ENCODE measurements at places on chromosomes 6 and 20.

- no peak for DNase-seq
These were observed 150.8 kb downstream of the CDC5L start for GRCh38 chr6:44538131-44538806.

DNA sequence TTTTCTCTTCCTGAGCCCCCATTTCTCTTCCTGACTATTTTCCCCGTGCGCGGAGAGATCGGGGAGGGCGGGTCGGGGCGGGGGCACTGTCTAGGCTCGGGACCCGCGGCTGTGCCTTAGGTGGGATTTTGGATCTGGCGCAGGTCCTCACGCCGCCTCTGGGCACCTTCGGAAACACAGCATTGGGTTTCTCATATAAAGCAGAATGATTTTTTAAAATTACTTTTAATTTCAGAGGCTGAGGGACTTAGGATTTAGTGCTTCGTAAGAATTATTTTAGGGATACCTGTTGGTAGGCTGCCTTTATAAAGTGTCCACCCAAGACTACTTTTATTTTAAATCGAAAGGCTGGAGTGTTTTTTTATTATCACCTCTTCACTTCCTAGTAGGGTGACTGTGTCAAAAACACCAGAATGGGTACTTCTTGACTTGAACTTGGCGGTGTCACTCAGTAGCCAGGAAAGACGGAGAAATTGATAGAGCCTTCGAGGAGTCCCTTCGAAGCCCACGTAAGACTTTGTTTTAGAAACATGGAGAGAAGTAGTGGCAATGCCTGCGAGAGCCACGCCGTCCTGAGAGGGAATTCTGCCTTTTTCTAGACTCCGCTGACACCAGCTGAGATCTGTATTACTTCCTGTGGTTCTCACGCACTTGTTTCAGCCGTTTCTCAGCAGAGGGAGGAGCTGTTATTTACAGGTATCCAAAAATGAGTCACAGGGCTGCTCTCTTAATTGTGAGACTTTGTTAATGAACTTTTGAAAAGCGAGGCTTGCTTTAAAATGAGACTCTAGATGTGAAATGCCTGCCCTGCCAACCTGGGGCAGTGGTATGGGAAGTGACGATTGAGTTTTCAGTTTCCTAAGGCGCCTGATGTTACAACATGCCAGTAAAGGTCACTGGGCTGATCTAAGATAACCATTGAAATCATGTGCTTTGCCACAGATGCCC, 667 bp downstream of the STX11 start:
- peak; percentile 54 for DNase-seq

DNA sequence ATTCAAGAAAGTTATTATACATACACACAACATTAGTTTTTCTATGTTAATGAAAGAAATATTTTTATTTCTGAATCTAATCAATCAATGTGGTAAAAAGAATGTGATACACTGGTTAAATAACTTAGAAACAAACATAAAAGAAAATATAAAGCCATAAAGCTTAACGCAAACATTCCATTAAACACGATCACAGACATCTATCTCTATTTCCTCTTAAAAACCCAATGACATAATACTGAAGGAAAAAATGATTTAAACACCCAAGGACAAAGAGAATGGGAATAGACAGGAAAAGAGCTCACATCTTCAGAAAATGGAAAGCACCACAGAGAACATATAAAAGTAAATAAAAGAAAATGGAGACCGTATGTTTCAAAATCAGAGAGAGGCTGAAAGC, 19.4 kb downstream of the ZUP1 start:
- no peak for DNase-seq

DNA sequence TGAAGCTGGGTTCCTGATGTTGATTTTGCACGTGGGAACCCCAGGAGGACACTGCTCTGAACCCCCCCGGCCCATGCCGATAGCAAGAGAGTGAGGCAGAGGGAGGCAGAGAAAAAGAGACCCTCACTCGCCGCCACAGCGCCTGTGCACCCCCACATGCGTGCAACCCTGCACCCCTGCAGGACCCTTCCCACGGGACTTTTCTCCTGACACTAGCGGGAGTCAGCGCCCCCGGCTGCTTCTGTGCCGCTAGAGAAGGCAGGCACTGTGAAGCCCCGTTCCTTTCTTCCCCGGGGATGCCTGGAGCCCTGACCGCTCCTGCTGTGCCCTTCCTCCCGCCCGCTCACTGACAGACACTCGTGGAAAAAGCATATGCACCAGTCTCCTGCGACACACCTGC, 67.4 kb downstream of the GMPR start:
- DNase-seq = no peak

- DNase-seq = no peak
These were observed 31.3 kb downstream of the KLHL31 start for GRCh38 chr6:53634184-53634631.

- DNase-seq = no peak
These were observed 6.9 kb upstream of the SAMD3 start for GRCh38 chr6:130229645-130230044.

GRCh38 chr6:1415416-1416063, 26.2 kb downstream of the FOXF2 start:
- DNase-seq = no peak

Data from stimulated activated CD4-positive, alpha-beta T cell treated with anti-CD3 and anti-CD28 coated beads, Interleukin-1b, Interleukin-23, amount 100 ng/mL, for 4 hours (primary cell).